ENCODE measurements at places on chromosomes 11 and 22.

- DNase-seq: no peak
These were observed 47.2 kb upstream of the MMP7 start for GRCh38 chr11:102577723-102578122.

GRCh38 chr11:9459667-9460321, 1.0 kb upstream of the ZNF143 start:
- peak; percentile 1 for DNase-seq

DNA sequence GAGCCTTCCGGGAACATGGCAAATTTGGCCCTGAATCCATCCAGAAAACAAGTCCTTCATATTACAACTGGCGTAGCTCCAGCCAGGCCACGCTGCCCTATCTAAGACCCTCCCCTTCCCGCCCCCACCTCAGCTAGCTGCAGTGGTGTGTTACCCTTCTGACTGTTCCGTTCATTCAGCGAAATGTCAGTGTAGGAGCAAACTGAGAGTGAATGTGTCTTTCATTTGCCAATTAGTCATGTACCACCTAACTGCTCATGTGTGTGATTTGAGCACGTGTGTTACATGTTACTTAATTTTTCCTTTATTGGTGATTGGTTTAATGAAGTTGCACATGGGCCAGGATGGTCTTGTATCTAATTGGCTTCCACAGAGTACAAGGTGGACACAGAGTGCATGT, 34.8 kb upstream of the POU2AF1 start:
- no peak for DNase-seq

GRCh38 chr22:17845327-17845726, 71.1 kb upstream of the BID start:
- DNase-seq: no peak

DNA sequence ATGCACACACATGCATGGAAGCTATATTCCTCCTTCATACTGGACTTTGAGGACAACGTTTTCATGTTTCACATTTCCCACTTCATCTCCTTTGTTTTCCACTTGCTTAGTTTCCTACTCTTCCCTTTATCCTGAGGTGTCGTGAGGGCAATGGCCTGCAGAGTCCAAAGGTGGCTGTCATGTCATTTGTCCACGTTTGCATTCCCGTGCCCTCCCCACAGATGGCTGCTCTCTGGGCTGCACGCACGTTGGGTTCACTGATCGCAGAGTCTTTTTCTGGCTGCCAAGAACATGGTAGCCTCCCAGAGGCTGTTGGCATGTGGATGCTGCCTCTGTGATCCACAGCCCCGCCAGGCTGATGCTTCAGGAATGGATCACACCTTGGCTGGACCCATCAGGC, 256.0 kb downstream of the ST3GAL4 start:
- DNase-seq: no peak

DNA sequence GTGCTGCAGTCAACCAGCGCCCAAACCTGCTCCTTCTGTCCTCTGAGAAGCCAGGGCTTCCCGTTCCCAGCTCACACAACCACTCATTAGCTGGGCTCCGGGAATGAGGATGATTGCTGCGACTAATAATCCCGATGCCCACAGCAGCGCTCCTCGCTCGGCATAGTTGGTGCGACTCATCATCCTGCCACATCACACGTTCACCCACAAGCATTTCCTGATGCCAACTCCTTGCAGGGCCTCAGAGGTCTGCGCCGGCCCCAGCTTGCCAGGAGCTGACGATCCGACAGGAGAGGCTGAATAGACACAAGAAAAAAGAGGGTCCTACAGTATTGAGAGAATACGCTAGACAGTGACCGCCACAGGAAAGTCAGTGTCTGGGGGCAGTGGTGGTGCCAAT, 10.6 kb upstream of the CSNK1E start:
- DNase-seq: no peak

DNA sequence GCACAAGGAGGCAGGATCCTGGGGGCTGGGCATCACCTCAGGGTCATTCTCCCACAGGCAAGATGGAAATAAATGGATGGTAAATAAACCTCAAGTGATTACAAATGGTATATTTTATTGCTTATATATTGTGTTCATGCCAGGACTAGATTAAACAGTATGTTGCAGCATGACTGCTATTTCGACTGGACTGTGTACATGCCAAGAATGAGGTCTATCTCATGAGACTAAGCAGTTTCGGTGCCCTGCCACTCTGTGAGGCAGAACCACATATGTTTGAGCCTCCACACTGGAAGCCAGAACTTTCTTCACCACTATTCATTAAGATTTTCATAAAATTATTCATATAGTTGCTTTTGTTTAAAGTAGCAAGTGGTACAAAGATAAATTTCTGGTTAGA, 140.2 kb downstream of the DDX10 start:
- no peak for DNase-seq

DNA sequence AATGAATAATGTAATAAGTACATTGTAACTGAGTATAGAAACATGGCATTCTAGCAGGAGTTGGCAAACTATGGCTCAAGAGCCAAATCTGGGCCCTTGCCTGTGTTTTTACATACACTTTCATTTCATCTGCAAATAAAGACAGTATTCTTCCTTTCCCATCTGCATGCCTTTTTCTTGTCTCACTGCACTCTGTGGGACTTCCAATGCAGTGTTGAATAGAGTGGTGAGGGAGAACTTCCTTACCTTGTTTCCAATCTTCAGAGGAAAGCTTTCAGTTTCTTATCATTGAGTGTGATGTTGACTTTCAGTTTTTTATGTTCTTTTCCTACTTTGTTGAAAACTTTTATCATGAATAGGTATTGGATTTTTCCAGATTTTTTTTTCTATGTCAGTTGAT, 82.1 kb downstream of the USP47 start:
- DNase-seq: no peak

DNA sequence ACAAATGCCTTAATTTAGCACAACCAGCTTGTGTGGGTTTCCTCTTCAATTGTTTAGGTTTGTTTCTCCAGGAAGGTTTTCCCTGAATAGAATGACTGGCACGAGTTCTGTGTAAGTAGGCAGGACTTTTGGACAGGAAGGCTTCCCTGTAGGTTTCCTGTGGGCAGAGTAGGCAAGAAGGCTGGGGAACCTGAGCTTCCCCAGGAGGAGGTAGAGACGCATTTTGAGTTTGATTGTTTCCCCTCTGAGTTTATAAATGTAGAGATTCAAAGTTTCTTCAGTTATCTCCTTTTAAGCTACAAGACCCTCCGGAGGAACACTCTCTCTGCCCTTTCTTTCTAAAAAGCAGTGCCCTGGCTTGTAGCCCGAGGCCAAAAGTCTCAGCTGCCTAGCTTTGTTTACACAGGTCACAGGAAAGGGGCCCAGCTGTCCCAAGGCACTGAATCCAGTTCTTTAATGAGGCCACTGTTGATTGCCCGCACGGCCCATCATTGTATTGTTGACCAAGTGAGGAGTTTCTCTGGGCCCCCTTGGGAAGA, 66.6 kb upstream of the RDX start:
- no peak for DNase-seq

DNA sequence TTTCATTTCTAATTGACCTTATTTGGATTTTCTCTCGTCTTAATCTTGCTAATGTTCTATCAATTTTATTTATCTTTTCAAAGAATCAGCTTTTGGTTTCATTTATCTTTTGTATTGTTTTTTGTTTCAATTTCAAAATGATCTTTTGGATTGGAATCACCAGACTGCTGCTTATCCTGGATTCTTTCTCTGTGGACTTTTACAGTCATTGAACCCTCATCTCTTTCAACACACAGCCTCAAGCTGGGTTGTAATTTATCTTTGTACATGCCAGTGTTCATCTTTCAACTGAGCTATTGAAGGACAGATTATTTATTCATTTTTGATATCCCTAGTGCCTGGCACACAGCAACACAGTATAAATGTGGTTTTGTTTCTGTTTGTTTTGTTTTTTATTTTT, 195.9 kb downstream of the ARHGAP42 start:
- no peak for DNase-seq

GRCh38 chr22:20203552-20204201, 52.8 kb upstream of the CCDC188 start:
- DNase-seq: no peak

DNA sequence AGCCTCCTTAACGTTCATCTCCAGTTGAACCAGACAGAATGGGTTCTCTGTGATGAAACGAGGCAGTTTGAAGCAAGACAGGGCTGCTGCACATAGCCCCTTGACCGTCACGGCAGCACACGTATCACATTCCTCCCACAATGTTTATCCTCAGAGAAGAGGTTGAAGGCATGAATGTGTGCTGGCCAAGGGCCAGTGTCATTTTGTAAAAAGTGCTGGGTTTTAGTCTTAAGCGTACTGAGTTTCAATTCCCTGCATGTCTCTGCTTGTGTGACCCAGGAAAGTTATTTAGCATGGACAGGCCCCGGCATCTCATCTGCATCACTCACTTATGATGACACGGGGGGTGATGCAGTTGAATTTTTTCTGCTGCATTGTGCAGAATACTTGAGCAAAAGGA, 31.6 kb downstream of the TTC12 start:
- DNase-seq: no peak

DNA sequence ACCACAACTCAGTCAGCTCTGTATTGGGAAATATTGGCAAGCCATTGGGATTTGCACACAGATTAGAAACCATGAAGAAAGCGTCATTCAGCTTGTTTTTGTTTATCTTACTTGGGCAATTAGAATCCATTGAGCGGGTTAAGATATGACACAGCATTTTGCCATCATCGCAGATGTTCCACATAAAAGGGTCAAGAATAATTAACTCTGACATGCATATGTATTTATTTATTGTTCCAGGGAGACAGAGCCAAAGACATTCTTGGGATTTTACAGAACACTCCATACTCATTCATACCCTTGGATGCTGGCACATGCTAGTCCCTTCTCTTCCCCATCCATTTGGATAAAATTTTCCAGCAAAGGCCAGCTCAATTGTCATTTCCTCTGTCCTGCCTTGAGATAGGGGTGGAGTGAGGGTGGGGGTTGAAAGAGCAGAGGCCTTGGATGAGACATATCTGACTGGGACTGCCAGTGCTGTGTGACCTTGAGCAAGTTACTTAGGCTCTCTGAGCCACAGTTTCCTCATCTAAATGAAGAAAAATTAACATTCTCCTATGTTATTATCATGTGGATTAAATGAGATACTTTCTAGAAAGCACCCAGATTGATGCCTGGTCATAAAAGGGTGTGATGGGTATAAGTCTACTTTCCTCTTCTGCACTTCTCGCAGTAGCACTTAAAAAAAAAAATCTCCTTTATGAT, 179.7 kb downstream of the RRAS2 start:
- no peak for DNase-seq

GRCh38 chr11:130198964-130199363, 39.4 kb downstream of the ST14 start:
- DNase-seq: no peak

DNA sequence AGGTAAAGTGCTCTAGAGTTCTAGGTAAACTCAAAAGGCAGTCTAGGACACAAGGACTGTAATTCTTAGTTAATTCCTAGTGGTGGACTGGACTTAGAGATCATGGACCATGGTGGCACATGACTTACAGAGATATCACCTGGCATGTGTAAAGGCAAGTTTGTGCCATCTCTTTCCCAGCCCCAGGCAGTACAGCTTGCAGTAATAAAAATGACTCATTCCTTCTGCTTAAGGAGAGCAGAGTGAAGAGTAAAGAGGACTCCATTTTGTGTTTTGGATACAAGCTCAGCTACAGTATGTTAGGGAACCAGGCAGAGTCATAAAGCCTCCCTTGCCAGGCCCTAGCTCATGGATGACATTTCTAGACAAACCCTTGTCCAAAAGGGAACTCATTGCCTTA, 629.9 kb downstream of the JRKL start:
- DNase-seq: no peak

DNA sequence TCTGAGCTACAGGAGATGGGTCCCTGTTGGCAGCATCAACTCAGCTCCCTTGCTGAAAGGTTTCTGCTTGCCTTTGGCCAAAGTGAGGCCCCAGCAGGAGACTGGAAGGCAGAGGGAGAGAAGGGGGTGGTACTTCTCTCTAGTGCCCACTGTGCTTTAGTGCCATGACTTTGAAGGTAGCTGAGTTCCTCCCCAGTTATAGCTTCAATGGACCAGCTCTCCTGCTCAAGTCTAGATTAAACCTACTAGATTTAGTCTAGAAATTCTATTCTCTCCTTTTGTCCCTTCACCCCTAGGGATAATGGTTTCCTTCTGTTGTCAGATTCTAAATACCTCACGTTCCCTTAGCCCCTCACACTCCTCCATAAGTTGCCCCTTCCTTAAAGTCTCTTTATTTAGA, 119.2 kb downstream of the TIMP3 start:
- no peak for DNase-seq

DNA sequence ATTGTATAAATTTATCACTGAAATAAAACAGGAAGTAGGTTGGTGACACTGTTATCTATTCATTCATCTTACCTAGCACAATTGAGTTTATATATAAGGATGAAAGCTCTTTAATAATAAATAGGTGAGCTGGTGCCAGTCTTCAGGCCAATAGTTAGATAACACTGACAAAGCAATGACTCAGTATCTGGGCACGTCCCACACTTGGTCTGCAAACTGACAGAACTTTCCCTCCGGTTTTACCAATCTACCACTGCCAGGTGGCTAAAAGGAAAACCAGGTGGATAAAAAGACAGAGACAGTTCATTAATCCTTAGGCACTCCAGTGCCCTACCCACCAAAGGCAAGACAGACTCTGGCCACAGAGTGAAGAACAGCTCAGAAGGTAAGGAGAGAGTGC, 17.6 kb downstream of the DDB1 start:
- no peak for DNase-seq

DNA sequence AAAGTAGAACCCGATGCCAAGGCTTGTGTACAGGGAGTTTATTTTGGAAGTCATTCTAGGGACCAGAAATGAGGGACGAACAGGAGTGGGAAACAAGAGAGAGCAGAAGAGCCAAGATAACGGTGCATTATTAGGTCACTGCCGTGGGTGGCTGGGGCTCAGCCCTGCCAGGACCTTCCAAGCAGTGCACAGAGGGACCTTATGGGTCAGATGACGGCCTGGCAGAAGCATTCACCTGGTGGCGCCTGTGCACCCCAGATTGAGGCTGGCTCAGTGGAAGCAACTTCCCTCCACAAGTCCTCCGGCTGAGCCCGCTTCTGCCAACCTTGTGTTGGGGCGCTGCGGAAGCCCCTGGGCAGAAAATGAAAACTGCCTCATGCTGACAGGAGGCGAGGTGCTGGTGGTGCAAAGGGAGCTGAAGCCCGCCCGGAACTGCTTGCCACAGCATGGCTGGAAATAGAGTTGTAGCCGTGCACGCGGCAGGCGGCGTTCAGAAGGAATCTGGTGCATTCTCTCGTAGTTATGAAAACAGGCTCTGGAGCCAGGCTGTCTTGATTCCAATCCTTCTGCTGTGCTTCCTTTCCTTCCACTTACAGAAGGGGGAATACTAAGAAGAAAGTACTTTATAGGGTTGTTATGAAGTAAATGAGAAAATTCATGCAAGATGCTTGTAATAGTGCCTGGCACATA, 22.2 kb upstream of the TP53I11 start:
- no peak for DNase-seq

GRCh38 chr11:73308961-73309919, 1.2 kb downstream of the ARHGEF17 start:
- DNase-seq: no peak

DNA sequence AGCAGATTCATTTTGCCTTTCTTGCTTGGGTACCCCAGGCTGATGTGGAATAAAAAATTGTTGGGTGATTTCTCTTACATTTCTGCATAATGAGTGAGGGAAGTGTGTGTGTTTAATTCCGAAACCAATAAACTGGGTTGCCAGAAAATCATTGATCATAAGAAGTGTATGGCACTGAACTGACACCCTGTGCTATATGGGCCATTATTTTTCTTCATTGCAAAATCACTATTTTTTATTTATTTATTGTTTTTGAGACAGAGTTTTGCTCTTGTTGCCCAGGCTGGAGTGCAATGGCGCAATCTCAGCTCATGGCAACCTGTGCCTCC, 14.6 kb upstream of the HIKESHI start:
- DNase-seq: no peak

Data from stimulated activated CD8-positive, alpha-beta memory T cell treated with anti-CD3 and anti-CD28 coated beads, Interleukin-4, amount 100 ng/mL, for 1 hour (primary cell).